Stimulated activated CD4-positive, alpha-beta T cell treated with anti-CD3 and anti-CD28 coated beads, Interleukin-12 subunit alpha, Interleukin-12 subunit beta, amount 100 ng/mL, for 4 hours (primary cell): ENCODE measurements at places on chromosomes 1 and 21.

DNA sequence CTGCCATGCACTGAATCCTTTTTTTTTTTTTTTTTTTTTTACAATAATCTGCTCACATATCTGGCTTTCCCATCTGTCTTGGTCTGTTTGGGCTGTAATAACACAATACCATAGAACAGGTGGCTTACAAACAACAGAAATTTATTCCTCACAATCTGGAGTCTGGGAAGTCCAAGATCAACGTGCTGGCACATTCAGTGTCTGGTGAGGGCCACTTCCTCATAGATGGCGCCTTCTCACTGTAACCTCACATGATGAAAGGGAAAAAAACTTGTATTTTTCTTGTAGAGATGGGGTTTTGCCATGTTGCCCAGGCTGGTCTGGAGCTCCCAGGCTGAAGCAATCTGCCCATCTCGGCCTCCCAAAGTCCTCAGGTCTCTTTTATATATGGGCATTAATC, 13.0 kb upstream of the PARP1 start:
- no peak for DNase-seq

DNA sequence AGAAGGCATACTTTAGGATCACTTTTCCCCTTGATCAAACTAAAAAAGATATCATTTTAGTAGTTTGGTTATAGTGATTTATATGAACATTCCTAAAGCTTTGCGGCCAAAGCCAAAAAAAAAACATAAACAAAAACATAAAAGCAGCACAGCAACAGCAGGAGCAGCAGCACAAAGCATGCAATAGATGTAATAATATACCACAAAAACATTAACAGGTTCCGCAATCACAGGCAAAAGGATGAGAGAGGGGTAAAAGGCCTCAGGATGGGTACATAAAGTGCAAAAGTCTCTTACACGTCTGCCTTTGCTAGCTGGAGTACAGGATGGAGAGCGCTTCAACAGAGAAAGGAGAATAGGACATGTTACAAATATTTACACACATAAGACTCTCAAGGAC, 119.0 kb downstream of the COQ8A start:
- no peak for DNase-seq

DNA sequence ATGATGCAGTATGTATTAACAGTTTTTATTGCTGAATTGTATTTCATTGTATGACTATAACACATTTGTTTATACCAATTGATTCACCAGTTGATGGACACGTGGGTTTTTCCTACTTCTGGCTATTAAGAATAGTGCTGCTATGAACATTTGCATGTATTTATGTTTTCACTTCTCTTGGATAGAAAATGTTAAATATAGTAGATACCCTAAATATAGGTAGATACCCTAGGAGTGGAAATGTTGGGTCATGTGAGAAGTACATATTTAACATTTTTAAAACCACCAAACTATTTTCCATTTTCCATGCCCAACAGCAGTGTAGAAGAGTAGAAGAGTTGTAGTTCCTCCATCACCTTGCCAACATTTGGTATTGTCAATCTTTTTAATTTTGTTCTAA, 7.8 kb downstream of the PHTF1 start:
- DNase-seq = no peak

DNA sequence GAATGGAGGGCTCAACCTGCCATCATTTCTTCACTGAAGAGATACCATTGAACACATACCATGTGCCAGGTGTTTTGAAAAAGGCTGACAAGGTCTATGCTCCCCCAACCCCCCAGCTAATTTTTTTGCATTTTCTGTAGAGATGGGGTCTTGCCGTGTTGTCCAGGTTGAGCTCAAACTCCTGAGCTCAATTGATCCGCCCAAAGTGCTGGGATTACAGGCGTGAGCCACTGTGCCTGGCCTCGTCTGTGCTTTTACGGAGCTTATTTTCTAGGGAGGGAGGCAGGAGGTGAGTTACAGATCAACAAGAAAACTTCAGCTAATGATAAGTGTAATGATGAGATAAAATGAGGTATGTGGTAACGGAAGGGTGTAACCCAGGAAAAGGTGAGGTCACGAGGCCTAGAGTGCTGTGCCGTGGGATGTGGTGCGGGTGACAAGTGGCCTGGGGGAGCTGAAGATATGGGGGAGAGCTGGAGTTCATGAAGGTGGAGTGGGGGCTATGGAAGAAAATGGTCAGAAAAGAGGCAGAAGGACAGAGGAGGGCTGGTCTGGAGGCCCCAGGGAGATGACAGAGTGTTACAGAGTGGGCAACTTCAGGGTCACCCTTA, 28.2 kb downstream of the FAAH start:
- no peak for DNase-seq

GRCh38 chr21:25625036-25625435, 14.0 kb upstream of the JAM2 start:
- no peak for DNase-seq

- DNase-seq = no peak
Observed at GRCh38 chr1:112614460-112615065, 4.4 kb downstream of the ST7L start.

- no peak for DNase-seq
Observed at GRCh38 chr1:31931593-31932225, 6.5 kb downstream of the PTP4A2 start.

DNA sequence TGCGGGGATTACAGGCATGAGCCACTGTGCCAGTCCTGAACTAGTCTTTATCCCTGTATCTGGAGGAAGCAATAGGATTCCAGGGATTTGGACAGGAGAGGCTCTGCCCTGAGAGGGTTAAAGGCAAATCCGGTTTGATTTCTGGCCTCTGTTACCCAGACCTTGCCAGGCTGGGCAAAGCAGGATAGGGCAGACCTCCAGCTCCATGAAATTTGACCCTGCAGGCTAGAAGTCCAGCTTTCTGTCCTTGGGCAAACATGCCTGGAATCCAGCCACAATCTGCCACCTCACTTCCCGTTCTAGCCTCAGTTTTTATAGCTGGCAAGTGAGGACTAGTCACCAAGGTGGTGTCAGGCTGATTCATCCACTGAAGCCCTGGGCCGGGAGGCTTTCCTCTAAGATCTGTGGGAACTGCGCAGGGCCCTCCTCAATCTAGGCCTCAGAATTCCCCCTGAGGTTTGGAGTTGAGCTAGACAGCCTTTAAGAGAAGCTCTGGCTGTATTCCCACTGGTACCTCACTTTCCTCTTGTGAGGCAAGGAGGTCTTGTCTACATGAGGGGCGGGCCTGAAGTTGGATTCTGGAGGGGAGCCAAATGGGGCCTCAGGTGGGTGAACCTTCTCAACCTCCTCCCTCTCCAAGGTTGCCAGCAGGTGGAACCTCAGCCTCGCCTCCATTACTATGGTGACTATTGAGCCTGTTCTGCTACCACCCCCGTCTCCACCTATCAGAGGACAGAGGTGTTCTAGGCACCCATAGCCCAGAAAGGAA, 7.0 kb upstream of the P3R3URF start:
- DNase-seq = no peak

GRCh38 chr1:26993237-26994019, at the start of gene TRNP1:
Gene TRNP1, plus strand, starts transcription at chr1:26993692. Its CDS starts 95 bp downstream, at chr1:26993787.
- DNase-seq = peak; percentile 72

DNA sequence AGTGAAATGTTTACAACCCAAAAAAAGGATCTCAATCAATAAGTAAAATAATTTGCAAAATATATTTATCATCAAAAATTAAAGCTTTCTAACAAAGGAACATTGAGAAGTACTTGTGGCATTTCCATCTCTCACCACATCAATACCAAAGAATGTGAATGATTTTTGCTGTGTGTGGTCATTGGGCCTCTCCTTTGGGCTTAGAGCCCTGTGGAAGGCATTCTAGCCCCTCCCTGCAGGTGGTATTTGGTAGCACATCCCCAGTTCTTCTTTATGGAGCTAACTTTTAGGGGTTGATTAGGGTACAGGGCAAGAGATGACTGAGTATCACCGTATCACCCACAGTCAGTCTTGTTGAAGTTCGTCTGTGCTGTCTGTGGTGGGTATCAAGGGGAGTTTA, 294.1 kb upstream of the SGIP1 start:
- no peak for DNase-seq

GRCh38 chr1:94543001-94543400, 1.4 kb upstream of the F3 start:
- no peak for DNase-seq

DNA sequence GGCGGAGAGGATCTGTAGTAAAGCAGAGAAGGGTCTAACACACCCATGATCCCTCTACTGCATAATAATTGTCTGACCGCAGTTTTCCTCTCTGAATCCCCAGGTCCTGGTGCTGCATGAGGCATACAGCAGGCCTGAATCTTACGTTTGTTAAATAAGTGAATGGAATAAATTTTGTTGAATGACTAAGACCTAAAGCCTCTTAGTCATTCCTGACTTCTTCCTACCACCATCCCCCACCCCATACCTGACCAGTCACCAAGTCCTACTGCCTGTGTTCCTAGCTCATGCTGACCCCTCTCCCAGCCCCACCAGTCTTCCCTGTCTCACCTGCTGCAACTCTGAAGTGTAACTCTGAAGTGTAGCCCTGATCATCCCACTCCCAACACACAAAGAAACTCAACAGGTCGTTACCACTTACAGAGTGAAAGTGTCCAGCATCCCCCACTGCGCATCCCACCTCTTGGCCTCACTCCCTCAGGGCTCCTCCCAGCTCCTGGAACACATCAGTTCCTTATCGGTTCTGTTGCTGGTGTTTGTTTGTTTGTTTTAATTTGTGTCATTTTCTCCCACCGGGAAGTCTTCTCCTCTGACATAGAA, 9.7 kb downstream of the GJA5 start:
- DNase-seq = no peak

DNA sequence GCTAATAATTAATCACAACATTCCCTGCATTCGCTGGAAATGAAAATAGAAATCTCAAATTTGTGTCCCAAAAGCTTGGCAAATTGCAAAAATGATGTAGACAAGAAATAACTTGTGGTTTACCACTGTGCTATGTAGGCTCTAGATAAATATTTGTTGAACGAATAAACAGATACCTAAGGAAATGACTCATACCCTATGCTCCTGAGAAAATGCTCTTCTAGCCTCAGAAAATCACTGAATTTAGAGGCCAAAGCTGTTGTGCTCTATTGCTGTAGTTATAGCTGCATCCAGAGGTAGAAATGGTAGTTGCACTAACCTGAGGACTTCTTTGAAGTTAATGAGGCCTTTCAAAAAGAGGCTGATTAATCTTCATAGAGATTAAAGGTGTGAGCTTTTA, 142.0 kb upstream of the ZNHIT6 start:
- DNase-seq = no peak

- no peak for DNase-seq
Observed at GRCh38 chr1:200291106-200291505, 118.7 kb downstream of the ZNF281 start.

DNA sequence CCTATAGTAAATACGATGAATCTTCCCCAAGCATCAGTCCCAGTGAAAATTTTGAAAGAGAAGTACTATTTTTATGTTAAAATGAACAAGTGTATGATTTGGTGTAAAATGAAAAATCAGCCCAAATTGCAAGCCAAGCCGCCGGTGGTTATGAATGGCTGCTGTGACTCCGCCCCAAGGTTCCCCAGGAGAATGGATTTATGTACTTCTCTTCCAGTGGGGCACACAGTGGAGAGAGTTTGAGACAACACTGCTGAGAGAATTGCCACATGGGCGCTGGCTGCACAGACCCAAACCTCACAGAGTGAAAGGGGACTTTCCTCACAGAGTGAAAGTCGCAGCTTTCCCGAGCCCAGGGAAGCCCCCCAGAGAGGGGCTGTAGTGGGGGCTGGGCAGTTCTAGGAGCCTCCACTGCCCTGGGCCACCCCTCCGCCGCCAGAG, 24.0 kb downstream of the CDK18 start:
- no peak for DNase-seq

DNA sequence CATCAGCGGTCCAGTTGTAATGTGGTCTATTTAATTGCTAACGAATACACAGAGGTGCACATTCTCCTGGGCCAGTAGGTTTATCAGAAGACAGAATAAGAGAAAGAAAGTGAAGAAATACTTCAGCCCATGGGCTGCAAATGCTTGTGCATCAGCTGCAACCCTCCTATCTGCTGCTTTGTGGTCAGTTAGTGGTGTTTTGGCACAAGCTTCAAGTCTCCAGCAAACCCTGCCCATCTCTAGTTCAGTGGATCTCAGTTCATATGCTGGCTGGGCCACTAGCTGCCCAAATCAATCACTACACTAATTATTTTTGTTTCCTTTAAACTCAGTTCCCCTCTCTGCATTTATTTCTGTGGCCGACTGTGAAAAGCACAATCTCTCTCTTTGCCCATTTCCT, 124.2 kb downstream of the KCNJ6 start:
- no peak for DNase-seq

DNA sequence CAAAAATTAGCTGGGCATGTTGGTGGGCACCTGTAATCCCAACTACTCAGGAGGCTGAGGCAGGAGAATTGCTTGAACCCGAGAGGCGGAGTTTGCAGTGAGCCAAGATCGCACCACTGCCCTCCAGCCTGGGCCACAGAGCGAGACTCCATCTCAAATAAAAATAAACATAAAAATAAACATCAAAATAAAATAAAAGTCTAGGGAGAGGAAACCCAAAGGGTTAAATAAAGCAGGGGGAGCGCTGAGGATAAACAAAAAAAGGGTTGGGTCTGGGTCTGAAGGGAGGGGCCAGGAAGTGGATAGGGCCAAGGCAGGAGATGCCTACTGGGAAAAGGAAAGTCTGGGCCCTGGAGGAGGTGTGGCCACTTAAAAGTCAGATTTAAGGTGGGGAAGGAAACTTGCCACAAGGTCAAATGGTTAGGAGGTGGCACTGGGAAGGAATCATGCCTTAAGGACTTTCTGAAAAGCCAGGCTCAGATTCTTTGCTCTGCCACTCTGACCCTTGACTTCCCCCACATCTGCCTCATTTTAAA, 150.0 kb downstream of the ADSS2 start:
- no peak for DNase-seq

DNA sequence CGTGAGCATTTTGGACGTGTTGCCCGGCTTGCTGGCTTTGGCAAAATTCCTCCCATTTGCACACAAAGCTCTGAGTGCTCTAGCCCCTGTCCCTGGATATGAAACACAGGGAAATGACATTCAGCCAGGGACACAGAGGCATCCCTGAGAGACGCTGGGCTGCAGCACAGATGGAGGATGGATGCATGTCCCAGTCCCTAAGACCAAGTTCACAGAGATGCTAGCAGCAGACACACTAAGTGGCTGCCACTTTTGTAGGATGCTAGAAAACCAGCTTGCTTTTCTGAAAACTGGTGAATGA, 12.5 kb downstream of the ACTRT2 start:
- no peak for DNase-seq
